ENCODE measurements at places on chromosomes 7 and 10.

DNA sequence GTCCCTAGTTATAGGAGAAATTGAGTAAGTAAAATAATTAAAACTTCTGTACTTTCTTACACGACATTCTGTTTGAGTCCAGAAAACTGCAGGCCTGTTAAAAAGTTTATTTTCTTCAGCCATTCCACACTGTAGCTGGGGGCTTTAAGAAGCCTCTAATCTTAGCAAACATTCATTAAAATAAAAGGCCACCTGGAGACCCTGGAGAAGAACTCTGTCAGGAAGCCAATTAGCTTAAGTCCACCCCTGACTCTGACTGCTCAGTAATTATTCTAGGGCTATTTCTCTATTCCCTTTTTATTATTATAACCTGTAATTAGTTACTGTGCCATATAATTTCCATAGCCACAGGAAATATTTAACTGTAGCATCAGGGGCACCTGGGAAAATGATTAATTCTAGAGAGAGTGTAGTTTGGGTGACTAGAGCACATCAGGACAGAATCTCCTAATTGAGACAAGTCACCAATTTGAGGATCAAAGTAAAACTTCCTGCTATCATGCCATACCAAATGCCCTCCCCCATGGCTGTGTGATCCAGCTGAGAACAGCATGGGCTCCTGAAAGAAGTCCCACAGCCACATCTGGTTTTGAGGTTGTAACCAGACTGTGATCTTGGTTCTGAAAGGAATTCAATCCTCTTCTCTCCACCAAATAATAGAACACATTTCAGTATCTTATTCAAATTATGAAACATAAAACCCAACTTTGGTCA is 1302.3 kb downstream of the XPNPEP1 start:
- no peak for DNase-seq

DNA sequence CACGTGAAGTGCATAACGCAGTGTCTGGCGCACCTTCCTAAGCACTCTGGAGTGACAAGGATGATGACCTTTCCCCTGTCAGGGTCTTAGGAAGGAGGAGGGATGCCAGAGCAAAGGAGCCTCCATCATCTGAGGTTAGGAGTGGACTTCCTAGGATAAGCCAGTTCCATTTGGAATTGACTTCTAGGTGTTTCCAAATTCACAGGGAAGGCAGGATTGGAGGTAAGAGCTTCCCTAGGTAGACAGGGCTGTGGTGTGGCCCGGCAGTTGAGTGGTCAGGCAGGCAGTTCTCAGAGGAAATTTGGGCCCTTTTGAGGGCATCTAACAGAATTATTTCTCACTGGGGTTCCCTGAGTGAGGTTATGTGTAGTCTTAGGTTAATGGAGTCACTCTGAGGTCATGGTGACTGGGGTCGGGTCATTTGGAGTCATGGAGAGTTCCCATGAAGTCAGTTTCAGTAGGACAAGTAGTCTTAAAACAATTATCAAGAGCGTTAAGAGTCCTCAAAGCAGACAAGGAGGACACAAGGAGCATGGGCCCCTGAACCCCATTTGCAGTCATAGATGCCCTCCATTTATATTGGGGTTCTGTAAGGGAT is 8.2 kb downstream of the PPIF start:
- no peak for DNase-seq

DNA sequence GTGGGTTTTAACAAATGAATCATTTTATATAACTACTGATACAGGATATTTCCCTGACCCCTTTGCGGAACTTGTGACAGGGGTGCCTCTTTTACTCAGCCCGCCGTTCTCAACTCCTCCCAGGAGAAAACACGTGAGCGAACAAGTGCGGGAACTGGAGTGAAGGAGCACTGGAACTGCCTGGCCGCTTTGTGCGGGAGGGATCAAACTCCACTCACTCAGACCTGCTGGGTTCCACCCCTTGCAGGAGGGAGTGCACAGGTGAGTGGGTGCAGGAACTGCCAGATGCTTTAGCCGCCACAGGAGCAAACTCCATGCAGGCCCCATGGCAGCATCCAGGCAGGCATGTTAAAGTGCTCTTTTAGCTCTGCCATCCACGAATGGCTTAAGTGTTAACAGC is 513.4 kb upstream of the GRM3 start:
- DNase-seq = no peak

DNA sequence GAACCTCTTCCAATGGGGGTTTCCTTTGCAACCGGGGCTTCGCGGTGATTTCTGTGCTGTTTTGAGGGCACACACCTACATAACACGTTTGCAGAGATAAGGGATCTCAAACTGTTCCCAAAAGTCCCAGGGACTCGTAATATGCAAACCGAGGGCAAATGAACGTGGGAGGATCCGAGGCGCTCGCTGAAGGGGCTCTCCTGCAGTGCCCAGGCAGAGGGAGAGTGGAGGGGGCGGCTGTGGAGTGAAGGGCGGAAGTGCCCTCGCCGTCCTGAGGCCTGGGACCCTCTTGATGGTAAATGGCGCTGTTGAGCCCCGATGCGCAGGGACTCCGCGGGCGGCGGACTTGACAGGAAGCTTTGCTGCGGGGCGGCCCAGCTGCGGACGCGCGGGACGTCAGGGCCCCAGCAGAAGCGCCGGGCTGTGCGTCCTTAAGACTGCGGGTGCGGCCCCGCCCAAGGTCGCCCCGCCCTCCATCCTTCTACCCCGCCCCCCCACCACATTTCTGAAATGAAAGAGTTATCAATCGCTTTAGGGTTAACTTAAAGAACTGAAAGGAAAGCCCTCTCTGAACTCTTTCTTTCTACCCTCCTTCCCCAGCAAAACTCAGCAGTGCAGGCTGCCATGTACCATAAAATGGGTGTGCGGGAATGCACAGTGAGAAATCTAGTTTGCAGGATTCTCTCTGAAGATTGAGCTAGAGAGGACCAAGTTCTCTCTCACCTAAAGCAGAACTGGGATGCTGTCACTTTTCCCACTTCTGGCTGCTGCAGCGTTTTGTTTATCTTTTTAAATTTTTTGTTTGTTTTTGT is 151.8 kb upstream of the YAE1 start:
- DNase-seq = no peak

GRCh38 chr7:157409753-157410727 is 73.2 kb downstream of the DNAJB6 start:
- DNase-seq = no peak

- DNase-seq = no peak
Measured at GRCh38 chr7:13832346-13832745, 157.1 kb downstream of the ETV1 start.

Data from C1 segment of cervical spinal cord (tissue), 14 donors.